Fibroblast of upper back skin (primary cell): ENCODE measurements at places on chromosomes 6 and 20.

DNA sequence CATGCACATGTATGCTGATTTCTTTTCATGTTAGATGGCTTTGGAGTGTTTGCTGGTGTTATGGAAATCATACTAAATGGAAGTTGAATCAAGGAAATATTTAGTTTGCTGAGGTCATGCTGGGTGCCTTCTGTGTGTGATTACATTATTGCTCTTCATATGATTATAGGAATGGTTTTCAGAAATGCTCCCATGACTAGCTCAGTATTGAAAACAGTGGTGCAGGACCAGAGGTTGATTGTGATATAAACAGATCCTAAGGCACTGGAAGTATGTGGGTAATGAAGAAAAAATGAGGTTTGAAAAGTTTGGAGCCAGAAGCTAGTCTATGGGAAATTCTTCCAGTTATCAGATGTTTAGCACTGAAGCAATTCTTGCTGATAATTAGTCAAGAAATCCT, 693.1 kb downstream of the UTRN start:
- no peak for DNase-seq

- no peak for DNase-seq
Observed at GRCh38 chr20:19872001-19872400, 113.9 kb downstream of the RIN2 start.

GRCh38 chr6:133807501-133807900, 81.4 kb upstream of the TCF21 start:
- no peak for DNase-seq

GRCh38 chr6:159535656-159536350, 157.2 kb downstream of the SOD2 start:
- DNase-seq, result no peak

DNA sequence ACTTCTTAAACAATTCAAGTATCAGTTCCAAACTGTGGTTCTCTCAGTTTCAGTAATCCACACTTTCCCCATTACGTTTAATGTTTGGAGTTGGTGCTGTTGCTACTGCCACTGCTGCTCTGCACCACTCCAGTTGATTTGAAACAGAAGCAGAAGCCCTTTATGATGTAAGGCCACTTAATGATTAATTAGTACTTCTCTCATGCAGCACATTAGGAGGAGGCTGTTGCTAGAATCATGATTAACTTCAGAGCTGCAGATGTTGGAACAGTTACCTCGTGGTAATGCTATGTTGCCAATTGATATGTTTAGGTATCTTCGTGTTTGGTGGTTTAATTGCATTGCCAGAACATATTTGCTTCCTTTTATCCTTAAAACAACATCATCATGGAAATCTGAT, 986.2 kb upstream of the CITED2 start:
- no peak for DNase-seq

DNA sequence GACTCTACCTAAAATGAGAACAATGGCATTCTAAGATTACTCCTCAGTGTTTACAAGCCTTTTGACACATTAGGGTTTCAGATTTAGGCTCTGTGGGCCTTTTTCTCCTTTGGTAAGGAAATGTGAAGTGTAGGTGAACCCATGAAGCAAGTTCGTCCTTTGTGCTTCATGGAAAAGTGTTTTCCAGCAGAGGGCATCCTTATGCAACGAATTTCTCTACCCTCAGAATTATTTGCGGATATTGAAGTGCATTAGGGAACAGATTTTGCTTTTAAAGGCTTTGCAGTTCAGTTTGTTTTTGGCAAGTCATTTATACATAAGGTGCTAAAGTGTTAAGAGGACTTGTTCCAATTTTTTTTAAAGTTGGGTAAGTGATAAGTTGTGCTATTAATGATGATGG, 55.7 kb upstream of the FERMT1 start:
- DNase-seq, result peak; percentile 30

- no peak for DNase-seq
Observed at GRCh38 chr6:68654134-68654533, 19.1 kb downstream of the ADGRB3 start.

- DNase-seq, result no peak
Observed at GRCh38 chr6:116922853-116923548, 46.0 kb downstream of the RFX6 start.

GRCh38 chr6:160357088-160357487, 8.9 kb downstream of the SLC22A3 start:
- no peak for DNase-seq

DNA sequence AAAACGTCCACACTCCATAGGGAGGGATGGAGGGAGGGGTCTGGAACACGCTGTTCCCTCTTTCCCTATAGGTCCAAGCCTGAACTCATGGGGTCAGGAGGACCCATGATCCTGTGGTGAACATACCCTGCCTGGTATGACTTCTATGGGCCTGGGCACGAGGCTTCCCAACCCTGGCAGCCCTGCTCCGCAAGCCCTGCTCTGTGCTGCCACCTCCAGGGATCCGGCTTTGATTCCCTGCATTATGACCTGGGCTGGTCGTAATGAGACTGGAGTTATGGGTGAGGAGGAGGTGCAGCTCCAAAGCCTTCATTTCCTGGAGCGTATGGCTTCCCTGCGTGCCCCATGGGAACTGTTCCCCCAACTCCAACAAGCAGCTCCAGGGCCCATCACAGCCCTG, 54.9 kb downstream of the CDH22 start:
- no peak for DNase-seq

DNA sequence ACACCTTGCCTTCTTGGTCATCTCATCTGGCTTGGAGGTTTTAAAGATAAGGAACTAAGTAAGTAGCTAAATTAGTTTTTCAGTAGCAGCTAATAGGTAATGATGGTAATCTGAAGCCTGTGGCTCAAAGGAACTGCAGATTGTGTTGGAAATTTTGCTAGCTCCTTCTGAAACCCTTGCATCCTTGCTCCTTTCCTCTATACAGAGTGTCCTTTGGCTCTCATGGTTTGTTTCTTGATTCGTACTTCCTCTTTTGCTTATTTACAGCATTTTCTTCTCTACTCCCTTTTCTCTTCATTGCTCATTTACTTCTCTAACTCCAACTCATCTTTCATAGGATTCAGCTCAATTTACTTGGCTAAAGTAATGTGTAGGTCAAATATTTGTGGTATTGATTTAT, 19.0 kb downstream of the LRRC1 start:
- no peak for DNase-seq

DNA sequence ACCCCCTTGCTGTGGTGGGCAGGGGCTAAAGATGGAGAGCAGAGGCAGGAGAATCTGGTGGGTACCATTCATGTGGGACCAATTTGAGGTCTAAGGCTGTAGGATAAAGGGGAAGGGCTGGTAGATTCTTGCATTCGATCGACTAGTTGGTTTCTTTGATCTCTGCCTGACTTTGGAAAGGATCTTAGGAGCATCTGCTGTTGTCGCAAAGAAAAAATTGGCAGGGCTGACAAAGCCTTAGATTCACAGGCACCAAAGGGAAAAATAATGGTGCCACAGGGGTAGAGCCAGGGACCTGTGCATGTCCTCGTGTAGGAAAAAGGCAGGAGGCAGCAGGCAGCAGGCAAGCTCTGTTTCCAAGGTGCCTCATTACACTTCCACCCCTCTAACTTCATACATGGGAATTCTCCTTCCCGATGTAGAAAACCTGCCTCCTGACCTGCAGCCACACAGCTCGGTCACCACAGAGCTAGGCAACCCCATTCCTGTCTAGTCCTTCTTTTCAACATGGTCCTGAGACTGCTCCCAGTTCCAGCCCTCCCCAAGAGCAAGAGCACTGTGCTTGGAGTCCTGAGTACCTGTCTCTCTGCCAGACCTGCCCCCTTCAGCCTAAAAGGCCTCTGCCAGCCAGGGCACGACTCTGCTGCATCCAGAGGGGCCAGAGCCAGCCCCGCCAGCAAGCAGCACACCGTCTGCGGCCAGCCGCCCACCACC, 71.9 kb downstream of the FGD2 start:
- DNase-seq, result no peak
